Stimulated activated CD8-positive, alpha-beta memory T cell treated with anti-CD3 and anti-CD28 coated beads, Interleukin-15, amount 100 ng/mL, for 4 hours (primary cell): ENCODE measurements at places on chromosomes 11 and 22.
A peak's percentile ranks its signal among the peaks of the same experiment; 100 is the strongest.

DNA sequence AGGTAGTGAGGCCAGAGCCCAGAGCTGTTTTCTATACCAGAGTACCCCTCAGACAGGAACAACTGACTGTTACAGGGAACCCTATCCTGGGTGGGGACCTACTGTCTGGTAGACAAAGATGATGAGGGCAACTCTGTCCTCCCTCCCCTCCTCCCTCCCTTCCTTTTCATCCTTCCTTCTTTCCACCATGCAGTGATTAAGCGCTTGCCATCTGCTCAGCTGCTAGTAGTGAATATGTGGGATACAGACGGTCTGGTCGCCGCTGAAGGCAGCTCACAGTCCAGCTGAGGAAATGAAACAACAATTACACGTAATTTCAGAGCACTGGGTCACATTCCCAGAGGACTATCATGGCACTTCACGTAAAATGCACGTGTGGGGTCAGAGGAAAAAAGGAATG is 597.1 kb downstream of the BUD13 start:
- no peak for DNase-seq

- DNase-seq = no peak
These were observed 30.4 kb upstream of the CD5 start for GRCh38 chr11:61071913-61072312.

GRCh38 chr22:45317551-45318167 is 7.9 kb downstream of the FAM118A start:
- no peak for DNase-seq

DNA sequence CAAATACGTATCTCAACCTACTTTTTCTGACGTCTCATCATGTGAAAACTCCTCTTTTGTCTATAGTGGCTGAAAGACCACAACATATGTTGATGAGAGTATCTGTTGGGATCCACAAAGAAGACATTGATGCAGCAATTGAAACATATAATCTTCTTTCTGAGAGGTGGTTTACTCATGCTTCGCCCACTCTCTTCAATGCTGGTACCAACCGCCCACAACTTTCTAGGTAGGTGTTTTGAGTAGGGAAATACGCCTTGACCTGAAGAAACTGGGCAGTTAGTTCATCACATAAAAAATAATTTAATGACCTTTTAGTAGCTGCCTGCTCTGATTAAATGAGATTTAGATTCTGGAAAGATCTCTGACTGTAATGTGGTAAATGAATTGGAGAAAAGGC is 17.2 kb downstream of the RRM1 start:
- DNase-seq = no peak

GRCh38 chr22:25125693-25126357 is 73.8 kb upstream of the CRYBB3 start:
- no peak for DNase-seq

DNA sequence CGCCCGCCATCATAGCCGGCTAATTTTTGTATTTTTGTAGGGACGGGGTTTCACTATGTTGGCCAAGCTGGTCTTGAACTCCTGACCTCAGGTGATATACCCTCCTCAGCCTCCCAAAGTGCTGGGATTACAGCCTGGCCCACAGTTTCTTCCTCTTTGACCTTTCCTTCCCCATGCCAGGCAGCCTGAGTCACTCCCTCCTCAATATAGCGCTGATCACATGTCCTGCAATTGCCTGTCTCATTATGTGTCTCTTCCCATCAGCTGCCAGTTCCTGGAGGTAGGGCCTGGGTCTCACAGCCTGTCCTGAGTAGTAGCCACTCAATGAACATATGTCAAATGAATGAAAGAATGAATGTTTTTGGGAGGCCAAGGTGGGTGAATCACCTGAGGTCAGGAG is 43.0 kb upstream of the CCDC134 start:
- DNase-seq = no peak

- no peak for DNase-seq
These were observed 90.9 kb downstream of the PDHX start for GRCh38 chr11:35007277-35007676.

GRCh38 chr11:7548659-7549274 is 35.0 kb downstream of the PPFIBP2 start:
- no peak for DNase-seq

GRCh38 chr22:29339381-29340235 is 24.1 kb upstream of the RASL10A start:
- DNase-seq = no peak

- DNase-seq = no peak
These were observed 1.8 kb downstream of the TNRC6B start for GRCh38 chr22:40179526-40179925.

GRCh38 chr11:26860091-26860780 is 133.7 kb upstream of the FIBIN start:
- no peak for DNase-seq

GRCh38 chr22:49599039-49599438 is 228.6 kb downstream of the BRD1 start:
- DNase-seq = no peak

DNA sequence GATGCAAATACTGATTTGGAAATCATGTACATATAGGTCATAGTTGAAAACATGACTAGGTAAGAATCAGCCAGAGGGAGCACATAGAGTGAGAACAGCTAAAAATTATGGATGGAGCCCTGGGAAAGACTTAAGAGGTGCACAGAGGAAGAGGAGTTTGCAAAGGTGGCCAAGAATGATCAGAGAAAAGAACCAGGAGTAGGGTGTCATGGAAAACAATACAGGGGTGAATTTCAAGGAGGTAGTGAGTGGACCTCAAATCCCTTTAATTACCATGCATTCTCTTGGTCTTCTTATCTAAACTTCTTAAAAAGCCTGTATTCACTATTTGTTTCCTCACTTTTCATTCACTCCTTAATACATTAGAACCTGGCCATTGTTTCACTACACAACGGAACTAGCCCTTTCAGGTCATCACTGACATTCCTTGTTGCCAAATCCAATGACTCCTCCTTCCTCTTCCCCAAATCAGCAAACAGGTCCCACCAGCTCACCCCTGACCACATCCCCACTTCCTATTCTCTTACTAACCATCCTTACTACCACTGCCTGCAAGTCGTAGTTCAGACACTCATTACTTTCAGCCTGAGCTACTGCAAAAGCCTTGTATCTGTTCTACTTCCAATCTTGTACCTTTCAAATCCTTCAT is 22.6 kb downstream of the BUD13 start:
- no peak for DNase-seq

DNA sequence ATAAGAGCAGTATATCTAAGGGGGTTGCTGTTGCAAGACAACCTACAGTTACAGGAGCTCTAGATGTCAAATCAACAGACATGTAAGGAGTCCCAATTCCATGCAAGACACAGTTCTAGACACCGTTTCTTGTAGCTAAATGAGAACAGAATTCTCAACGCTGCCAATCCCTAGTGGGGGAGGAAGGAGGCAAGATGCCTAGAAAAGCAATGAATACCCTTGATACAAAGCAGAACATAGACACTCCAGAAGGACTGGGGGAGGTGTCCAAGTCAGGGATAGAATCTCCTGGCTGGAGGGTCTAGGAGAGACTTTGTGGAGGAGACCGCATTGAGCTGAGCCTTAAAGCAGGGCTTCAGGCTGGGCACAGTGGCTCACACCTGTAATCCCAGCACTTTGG is 280.2 kb downstream of the BUD13 start:
- DNase-seq = no peak

GRCh38 chr22:25193548-25193947 is 6.1 kb upstream of the CRYBB3 start:
- DNase-seq = no peak

DNA sequence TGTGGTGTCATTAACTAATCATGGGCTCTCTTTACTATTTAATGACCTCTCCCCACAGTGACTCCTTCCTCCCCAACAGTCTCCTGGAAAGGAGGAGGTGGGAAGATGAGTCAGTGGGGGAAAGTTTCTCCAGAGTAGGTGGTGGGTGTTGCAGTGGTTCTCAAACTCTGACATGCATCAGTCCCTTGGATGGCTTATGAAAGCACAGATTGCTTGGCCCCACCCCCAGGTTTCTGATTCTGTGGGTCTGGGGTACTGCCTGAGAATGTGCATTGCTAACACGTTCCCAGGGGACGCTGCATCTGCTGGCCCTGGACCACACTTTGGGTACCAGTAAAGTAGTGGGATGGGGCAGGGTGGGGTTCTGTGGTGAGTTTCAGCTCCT is 9.8 kb downstream of the CD82 start:
- no peak for DNase-seq

DNA sequence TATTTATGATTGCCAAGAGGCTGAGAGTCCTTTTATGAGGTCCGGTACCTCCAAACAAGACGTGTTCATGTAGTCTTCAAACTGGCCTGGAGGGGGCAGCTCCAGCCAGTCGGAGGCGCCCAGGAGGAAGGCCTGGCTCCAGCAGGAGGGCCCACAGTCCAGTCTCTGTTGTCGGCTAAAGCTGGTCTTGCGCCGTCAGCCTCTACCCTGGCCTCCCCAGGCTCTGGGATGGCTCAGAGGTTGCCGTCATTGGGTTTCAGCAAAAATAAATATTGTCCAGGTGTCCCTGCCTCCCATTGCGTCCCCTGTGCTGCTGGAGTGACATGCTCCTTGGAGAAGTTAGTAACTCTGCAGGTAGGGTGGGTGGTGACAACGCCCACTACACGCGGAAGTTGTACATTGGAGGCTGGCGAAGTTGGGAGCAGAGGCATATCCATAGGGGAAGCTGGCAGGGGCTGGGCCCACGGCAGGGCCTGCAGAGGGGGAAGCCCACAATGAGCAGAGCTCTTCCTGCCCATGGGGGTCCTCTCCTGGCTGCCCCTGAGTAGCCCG is 1.0 kb upstream of the SLC25A1 start:
- no peak for DNase-seq

DNA sequence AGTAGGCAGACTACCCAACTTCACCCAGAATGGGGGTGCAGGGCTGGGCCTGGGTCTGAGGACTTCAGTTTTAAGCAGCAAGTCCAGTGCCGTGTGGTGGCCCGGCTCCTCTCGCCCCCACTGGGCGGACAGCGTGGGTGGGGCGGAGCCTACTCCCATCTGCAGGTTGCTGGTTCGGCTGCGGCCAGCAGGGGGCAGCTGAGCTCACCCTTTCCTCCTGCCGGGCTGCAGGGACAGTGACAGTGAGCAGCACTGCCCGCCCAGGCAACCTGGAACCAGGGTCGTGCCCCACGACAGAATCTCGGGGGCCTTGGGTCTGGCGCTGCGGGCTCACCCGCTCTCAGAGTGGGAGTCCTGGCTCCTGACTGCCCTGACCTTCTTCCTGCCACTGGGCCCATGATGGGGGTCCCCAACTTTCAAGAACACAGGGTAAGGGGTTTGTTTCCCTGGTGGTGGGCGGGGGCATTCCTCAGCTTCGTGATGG is 6.2 kb upstream of the NEAT1 start:
- DNase-seq = peak; percentile 86

DNA sequence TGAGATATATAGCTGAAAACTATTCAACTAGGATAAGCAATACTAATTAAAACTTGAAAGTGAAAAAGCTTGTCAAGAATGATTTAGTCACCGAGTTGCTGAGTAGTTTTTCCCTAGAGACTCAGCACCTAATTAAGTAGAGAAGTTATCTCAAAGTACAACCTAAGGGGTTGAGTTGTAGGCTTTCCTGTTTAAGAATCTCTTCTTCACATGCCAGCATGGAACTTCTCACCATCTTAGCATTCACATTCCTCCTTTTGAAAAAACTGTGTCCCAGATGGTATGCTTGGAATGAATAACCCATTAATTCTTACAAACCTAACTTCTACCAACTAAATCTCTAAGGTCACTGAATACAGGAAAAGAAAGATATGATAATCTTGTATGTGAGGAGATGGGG is 303.3 kb upstream of the ZC3H12C start:
- no peak for DNase-seq

DNA sequence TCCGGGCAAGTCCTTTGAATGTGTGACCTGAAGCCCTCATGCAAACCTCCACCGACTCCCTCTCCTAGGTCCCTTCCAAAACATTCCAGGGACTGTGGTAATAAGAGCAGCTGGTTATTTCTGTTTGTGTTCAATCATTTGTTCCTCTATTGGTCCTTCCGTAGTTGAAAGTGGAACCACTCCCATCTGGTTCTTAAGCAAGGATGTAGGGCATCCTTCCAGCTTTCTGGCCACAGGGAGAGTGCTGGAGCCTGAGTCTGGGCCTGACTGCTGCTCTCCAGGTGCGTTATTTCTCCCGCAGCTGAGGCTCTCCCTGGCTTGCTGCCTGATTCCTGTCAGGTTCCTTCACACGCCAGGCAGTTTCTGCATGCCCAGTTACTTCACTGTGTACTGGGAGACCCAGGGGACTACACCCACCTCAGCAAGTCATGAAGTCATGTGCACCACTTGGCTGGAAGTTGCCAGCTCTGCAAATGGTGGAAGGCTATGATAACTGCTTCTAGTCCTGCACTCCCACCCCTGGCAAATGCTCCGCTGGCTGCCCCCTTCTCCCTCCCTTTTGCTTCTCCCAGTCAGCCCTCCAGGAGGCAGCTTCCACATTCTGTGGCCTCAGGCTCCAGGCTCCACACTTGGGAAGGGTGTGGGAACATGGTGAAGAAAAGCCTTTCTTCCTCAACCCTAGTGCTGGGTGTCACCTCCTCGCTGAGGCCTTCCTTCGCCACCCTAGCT is 4.0 kb upstream of the ALX4 start:
- DNase-seq = no peak

DNA sequence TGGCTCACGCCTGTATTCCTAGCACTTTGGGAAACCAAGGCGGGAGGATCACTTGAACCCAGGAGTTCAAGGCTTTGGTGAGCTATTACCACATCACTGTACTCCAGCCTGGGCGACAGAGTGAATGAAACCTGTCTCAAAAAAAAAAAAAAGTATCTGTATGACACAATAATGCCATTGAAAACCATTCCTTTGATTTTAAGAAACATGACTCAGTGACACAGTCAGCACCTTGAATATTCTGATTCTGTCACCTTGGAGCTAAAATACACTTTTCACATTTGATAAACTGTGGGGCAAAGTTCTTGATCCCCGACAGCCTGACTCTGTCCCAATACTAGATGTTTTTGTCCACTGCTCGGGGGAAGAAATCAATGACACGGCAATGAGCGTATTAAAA is 16.7 kb upstream of the ELFN2 start:
- no peak for DNase-seq

- DNase-seq = no peak
These were observed 76.1 kb upstream of the LIN7C start for GRCh38 chr11:27582621-27583020.

DNA sequence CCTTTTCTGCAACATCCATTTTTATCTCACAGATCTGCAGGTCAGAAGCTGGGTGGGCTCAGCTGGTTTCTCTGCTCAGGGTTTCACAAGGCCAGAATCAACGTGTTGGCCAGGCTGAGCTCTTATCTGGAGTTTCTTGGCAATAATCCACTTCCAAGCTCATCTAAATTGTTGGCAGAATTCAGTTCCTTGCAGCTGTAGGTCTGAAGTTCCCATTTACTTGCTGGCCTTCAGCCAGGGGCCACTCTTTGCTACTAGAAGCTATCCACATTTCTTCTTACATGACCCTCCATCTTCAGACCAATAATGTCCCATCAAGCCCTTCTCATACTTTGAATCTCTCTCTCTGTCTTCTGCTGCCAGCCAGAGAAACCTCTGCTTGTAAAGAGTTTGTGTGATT is 103.5 kb downstream of the WNT11 start:
- no peak for DNase-seq
